ENCODE measurements at places on chromosomes 1 and 21. TPM values are rescaled to one million over a fixed set of nuclear protein-coding genes. Genes with fewer than 3 reads are reported as not detected.

LZIC gene
- 37.8 TPM for total RNA-seq

OR2M3 gene
- not detected for total RNA-seq

FYB2 gene
- not detected for total RNA-seq

PDE4DIP gene
- total RNA-seq, result 24.7 TPM

CD1B gene
- total RNA-seq, result not detected

GJB5 gene
- 95.8 TPM for total RNA-seq

PCAT6 gene
- total RNA-seq, result 0.51 TPM

NECTIN4 gene
- total RNA-seq, result 108 TPM

CACHD1 gene
- total RNA-seq, result 1.8 TPM

FAM72A gene
- not detected for total RNA-seq

SHISA4 gene
- total RNA-seq, result 3.9 TPM

SLC25A34 gene
- total RNA-seq, result under 0.01 TPM

LINGO4 gene
- total RNA-seq, result under 0.01 TPM

SMPDL3B gene
- 2.7 TPM for total RNA-seq

ARF1 gene
- 240 TPM for total RNA-seq

FMOD gene
- total RNA-seq, result not detected

KRTAP19-1 gene
- total RNA-seq, result not detected

HSD17B7 gene
- total RNA-seq, result 20.5 TPM

KCNJ9 gene
- total RNA-seq, result 0.13 TPM

AGBL4 gene
- not detected for total RNA-seq

TXNIP gene
- 9.0 TPM for total RNA-seq

CDC14A gene
- total RNA-seq, result 0.79 TPM

RAP1GAP gene
- total RNA-seq, result 1.1 TPM

LMX1A gene
- not detected for total RNA-seq

PTGER3 gene
- under 0.01 TPM for total RNA-seq

IGSF9 gene
- 6.3 TPM for total RNA-seq

RTCA gene
- total RNA-seq, result 44.3 TPM

All from bronchial epithelial cell (primary cell).